Activated B cell treated with CpG ODN at 0.5 μM for 24 hours (primary cell): ENCODE measurements at places on chromosomes 7 and 10.

- DNase-seq = no peak
Measured at GRCh38 chr7:124681946-124682345, 83.6 kb downstream of the GPR37 start.

- DNase-seq = no peak
Measured at GRCh38 chr7:157543276-157543675, 206.5 kb downstream of the DNAJB6 start.

DNA sequence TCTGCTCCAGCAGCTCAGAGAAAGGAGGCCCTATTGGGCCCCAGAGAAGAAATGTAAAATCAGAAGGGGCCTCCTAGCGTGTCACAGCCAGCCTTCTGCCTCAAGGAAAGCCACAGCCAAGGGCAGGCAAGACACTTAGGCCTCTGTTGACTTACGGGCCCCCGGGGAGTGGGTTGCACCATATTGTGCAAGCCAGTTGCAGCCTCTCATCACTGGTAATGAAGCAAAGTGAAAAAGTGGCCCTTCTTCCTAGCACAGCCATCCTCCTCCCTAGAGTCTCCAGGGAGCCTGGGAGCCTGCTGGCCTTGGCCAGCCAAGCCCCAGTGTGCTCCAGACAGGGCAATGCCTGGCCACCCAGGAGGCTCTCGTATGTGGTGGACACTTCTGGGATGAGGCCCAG, 56.2 kb upstream of the GDF10 start:
- DNase-seq = no peak

GRCh38 chr10:77498210-77498609, 139.4 kb downstream of the KCNMA1 start:
- no peak for DNase-seq

DNA sequence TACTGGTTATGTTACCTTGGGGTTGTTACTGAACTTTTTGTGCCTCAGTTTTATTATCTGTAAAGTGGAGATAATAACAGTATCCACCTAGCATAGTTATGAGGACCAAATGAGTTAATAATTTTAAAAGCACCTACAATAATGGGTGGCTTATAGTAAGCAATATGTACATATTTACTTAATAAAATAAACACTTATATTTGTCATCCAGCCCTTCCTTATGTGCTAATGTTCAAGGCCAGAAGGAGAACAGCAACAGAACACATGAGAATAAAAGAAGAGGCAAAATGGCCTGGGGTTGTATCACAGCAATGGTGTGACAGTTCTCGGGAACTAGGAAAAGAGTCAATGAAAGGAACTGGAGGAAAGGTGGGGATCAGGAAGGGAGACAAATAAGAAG, 255.4 kb upstream of the LRGUK start:
- DNase-seq = no peak

GRCh38 chr7:127782654-127783559, 130.9 kb downstream of the SND1 start:
- no peak for DNase-seq

- DNase-seq = peak; percentile 16
Measured at GRCh38 chr7:141073641-141074161, at the start of gene TMEM178B. TSS of gene TMEM178B (plus strand) at chr7:141074064.

DNA sequence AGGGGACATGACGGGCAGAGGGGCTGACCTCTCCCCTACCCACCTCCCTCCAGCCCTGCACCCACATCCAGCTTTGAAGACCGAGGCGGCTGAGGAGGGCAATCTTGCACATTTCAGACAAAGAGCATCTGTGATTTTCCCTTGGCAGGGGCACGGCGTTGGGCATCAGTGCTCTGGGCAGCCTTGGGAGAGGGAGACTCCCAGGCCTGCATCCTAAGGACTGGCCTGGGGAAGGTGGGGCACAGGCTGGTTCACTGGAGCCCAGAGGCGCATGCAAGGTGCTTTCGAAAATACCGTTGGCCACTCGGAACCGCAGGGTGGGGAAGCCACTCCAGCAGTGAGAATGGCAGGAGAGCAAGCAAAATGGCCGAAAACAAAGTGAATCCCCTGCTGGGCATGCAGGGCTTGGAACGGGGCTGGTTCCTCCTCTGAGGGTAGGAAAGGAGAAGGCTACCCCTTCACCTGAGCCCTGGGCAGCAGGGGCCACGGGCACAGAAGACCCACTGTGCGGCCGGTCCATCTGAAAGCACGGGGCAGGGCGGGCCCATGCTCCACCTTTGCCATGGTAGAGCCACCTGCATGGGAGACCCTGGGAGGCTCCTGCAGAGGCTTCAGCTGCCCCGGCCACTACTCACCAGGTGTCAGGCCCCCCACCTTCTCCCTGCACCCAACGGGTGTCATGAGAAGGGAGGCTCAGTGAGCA, 49.8 kb downstream of the EBF3 start:
- DNase-seq = no peak

DNA sequence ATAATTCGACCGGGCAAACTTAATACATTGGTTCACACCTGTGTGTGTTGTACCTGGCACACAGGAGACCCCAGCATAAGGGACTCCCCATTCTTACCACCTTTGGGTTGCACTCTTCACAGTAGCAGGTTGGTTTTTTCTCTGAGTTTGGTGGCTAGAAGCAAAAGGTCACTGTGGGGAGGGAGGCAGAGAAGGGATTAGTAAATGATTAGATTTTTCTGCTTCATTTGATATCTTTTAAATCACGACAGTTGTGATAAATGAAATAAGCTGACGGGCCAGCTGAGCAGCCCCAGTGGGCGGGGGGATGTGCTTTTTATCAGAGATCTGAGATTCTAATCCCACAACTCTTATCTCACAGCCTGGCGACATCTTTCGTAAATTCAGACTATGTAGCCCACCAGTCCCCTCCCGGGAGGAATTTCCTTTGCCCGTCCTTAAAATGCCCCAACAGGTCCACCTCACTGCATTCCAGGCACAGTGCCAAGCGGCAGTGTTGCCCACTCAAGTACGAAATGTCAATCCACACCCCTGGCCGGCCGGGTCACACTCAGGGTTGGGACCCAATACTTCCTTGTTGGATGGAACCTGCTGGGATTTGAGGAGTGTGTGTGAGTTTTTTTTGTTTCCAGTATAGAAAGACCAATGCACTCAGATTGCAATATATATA, 10.5 kb upstream of the KCP start:
- DNase-seq = no peak

DNA sequence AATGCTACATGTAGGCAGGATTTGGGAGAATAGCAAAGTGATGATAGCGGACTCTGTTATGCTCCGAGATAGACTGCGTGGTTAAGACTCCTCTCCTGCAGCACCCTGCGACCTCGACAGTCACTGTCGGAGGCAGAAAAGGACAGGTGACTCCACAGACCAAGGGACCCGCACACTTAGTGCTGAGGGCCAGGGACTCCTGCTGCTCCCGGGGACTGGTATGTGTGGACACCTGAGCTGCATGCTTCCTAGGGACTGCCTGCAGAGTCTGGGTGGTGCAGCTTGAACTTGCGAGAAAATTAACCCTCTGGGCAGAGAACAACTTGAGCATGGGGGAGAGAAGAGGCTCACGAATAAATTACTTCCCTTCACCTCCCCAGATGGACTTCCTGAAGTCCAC, 407.1 kb upstream of the PFKP start:
- DNase-seq = no peak

- no peak for DNase-seq
Measured at GRCh38 chr10:11243425-11244222, 226.0 kb downstream of the CELF2 start.

DNA sequence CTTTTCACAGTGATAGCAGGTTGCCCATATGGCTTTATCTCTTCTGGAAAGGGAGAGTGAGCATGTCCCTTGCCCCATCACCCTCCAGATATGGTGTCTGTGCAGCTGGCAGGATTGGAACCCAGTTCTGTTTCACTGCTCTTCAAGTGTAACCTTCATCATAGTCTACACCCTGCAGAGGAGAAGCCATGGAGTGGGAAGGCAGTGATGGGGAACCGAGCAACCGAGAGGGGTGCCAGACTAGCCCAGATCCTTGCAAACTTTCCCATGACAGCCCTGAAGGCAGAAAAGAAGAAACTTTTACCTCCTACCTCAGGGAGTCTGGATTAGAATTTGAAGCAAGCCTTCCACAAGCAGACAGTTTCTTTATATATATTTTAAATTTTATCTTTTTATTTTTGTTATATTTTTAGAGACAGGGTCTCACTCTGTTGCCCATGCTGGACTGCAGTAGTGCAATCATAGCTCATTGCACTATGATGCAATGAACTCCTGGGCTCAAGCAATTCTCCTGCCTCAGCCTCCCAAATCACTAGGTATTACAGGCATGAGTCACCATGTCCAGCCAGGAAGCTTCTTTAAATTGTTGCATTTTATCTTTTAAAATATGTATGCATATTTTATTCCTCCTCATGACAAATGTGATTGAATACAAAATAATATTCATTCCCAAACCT, 133.3 kb downstream of the KCNMA1 start:
- DNase-seq = no peak

GRCh38 chr10:1348773-1349050, 292.5 kb downstream of the WDR37 start:
- no peak for DNase-seq

- no peak for DNase-seq
Measured at GRCh38 chr10:79502561-79503309, 9.6 kb upstream of the EIF5AL1 start.

- DNase-seq = no peak
Measured at GRCh38 chr10:78365694-78366093, 332.0 kb downstream of the RPS24 start.

DNA sequence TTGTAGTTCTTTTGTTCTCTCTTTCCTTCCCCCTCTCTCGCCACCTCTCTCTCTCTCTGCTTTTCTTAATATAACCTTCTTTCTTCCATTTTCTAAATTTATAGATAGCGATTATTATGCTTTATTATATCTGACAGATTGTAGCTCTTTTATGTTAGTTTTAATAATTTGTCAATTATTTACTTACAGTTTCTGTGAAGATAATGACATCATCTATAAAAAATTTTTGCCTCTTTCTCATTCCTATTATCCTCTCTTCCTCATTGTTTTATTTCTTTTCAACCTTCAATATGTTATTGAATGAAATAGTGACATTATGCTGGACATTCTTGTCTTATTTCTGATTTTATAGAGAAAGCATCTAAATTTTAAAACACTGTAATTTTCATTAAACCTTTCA, 469.6 kb upstream of the NRG3 start:
- DNase-seq = no peak

DNA sequence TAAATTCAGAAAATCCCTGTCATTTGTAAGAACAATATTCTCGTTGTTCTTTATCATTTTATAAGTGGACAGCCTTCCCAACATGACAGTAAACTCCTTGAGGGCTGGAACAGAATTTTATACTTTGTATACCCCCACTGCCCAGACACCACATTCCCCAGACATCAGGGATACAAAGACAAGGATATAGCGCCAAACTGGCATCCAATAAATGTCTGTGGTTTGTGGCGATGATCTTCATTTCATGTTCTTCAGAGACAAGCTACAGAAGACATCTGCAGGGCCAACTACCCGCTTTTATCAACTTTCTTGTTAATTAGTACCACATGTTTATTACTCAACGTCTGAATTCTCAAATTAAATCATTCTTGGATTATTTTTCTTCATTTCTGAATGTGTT, 155.9 kb downstream of the ATE1 start:
- no peak for DNase-seq

- DNase-seq = no peak
Measured at GRCh38 chr7:108234971-108235450, 104.8 kb upstream of the LAMB4 start.

DNA sequence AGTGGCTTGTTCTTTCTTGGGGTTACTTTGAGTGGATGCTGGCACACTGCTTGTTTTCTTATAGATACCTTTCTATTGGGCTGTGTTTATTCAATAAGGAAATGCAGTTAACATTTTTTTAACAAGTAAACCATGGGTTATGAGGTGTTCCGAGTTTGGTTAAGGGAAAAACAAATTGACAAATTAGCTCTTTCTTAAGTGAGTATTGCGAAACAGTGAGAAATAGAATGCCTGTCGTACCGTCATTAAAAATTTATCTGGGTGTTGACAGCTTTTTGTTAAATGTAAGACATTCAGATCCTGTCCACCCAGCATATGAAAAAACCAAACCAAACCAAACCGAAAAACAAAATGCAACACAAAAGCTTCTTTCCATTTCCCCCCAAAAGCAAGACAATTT, 6.2 kb downstream of the CUX1 start:
- no peak for DNase-seq

DNA sequence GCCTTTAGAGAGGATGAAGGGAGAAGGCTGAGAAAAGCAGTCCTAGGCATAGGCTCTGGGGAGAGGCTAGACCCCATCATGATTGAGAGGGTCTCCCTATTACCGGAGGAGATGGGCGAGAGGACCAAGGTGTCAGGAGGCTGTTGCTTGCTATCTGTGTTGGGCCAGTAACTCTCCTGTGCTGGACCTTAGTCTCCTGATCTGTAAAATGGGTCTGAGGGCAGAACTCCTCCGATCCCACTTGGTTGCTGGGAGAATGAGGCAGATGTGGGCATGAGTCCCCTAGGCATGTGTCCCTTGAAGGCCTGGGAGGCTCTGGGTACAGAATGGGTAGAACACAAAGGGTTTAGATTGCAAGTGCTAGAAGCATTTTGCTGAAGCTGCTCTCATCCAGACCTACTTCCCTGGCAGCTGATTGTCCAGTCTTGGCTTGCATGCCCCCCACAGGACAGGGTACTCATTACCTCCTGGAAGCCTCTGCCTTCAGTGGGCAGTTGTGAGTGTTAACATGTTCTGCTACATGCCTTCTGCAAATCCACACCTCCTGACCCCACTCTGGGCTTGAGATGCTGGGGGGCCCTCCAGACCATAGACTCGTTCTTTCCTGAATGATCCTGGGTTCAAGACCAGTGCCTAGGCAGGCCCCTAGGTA, 4.4 kb downstream of the ZMIZ1 start:
- no peak for DNase-seq

DNA sequence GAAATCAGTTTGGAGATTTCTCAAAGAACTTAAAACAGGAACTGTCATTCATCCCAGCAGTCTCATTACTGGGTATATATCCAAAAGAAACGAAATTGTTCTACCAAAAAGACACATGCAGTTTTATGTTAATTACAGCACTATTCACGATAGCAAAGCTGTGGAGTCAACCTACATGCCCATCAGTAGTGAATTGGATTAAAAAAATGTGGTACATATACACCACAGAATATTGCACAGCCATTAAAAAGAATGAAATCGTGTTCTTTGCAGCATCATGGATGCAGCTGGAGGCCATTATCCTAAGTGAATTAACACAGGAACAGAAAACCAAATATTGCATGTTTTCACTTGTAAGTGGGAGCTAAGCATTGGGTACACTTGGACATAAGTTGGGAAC, 158.9 kb downstream of the CDK14 start:
- DNase-seq = no peak

DNA sequence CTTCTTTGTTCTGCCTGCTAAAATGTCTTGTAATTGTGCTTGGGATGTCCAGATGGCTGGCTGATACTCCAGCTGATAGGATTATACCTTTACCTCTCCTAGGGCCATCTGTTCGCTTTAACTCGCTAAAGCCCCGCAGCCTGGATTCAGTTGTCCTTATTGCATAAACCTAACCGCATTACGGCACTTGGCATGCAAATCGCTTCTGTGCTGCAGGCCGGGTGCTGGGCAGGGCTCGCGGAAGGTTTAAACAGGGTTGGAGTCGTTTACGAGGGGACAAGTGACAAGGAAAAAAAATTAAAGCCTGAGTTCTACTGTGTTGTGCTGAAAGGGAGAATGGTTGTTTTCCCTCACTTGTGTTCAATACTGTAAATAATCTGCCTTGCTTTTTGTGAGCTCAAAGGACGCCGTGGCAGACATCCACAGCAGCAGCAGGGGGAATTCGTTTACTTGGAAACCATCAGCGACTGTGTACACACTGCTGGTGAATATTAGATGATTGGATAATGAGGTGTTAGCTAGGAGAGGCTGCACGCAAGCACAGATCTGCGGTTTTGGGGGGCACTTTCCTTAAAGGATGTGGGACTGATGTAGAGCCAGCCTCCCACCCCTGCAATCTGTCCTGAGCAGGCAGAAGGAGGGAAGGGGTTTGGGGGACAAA, 93.0 kb downstream of the EBF3 start:
- no peak for DNase-seq
